Activated CD4-positive, alpha-beta T cell treated with anti-CD3 and anti-CD28 coated beads for 4 hours (primary cell): ENCODE measurements at places on chromosomes 11 and 22.

DNA sequence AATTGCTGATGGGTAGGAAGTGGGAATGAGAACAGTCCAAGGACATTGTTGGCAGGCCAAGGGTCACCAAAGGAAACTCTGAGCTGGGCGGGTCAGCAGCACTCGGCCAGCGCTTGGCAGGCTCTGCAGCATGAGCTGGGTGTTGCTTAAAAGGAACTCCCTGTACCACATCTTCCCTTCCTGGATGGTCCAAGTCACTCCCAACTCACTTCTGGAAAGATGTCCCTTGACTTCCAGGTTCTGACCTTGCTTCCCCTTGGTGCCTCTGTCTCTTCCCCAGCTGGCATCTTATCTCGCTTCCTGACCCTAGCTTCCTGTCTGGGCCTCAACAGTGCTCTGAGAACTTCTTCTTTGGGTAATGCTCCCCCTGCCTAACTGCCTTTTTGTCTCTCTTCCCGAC, 24.8 kb upstream of the SWAP70 start:
- DNase-seq, result no peak

DNA sequence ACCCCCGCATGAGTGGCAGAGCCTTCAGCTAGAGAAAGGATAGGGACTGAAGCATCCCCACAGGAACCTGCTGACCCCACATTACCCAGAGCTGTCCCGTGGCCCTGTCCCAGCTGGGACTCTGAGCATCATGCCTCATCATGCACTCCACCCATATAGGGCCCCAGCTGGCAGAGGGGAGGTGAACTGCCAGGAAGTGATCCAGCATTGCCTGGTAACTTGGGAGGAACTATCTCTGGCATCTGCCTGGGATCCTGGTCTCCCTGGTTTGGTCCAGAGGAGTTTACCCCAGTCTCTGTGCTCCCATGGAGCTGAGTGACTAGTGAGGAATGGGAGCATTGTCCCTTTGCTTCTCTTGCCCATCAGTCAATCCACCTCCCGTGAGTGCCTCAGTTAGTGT, 228.8 kb downstream of the GRIK4 start:
- DNase-seq, result no peak

DNA sequence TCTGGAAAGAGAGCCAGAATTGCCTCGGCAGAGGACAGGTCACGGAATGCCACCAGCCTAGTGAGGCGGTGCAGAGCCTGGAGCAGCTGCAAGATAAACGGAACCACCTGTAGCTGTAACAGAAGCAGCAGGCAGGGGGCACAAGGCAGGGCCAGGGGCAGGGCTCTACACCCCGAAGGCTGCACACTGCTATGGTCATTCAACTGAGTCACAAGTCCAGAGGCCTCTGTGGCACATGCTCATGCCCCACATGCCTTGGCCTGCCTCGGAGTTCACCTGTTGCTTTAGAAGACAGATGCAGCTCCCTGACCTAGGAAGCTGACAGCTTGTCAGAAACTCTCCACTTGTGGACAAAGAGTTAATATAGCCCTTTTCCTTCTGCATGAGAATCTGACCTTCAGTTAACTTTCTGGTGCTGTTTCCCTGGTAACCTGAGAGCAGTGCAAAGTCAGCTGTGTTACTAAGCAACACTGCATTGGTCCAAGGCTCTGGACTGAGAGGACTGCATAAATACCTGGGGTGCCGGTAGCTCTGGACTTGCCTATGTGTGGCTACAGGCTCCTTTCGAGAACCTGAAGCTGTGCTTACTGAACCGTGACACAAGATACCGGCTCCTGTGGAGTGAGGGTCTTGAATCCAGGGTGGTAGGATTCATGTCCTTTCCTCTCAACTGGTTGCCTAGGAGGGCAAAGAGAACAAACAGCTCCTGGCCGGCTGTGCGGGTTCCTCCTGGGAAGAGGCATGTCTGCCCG, 10.5 kb downstream of the COMMD9 start:
- no peak for DNase-seq

DNA sequence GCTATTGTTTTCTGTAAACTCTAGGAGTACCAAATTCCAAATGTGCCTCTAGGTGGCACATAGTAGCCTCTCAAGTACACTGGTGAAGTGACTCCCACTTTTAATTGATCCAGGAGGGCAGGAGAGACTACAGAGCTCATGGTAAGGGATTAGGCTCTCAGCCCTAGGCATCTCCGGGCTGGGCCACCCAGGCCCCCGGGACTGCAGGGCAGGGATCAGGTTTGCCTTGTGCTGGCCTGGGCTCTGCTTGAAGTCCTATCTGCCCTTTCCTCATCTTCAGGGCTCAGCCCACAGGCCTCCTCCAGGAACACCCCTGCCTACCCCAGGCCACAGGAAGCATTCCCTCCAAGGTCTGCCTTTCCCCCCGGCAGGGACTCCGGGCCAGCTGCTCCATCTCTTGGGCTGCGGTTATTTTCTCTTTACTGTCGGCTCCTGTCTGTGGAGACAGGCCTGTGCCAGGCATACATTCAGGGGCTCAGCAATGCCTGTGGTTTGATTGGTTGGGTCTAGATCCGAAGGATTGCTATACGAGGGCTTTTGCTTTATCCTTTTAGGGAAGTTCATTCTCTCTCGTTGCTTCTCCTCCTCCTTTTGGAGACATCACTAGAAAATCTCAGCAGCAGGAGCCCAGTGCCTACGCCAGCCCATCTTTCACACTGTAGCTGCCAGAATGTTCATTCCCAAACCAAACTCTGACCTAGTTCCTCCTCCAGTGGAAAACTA, 32.8 kb downstream of the PARVA start:
- no peak for DNase-seq

- no peak for DNase-seq
These were observed 55.4 kb downstream of the PLEKHA7 start for GRCh38 chr11:16958833-16959232.

DNA sequence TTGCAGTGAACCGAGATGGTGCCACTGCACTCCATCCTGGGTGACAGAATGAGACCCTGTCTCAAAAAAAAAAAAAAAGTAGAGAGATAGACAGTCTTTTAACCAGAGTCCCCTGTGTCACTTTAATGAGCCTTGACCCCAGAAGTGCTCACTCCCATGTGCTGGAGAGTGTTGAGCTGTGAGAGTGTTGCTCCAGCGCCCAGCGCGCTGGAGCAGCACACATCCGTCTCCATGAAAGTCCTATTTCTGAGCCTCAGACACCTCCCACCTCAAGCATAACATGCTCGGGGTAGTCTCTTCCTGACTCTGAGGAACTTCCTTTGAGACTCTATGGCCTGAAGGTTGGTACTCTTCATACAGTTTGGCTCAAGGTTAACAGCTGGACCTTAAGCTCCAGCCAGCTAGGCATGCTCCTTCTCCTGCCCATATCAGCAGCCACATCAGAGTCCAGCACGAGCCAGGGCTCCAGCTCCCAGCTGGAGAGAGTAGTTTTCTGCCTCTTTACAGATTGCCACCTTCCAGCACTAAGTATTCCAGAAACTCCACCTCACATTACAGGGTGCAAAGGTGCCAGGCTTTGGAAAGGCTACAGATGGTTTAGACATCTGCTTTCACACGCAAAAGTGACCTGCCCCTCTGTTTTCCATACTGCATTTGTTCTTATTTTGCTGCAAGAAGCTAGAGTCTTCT, 29.4 kb upstream of the UBASH3B start:
- no peak for DNase-seq

- no peak for DNase-seq
These were observed 27.3 kb downstream of the INCENP start for GRCh38 chr11:62150887-62151736.

GRCh38 chr11:113464416-113464815, 10.8 kb downstream of the DRD2 start:
- DNase-seq, result no peak

DNA sequence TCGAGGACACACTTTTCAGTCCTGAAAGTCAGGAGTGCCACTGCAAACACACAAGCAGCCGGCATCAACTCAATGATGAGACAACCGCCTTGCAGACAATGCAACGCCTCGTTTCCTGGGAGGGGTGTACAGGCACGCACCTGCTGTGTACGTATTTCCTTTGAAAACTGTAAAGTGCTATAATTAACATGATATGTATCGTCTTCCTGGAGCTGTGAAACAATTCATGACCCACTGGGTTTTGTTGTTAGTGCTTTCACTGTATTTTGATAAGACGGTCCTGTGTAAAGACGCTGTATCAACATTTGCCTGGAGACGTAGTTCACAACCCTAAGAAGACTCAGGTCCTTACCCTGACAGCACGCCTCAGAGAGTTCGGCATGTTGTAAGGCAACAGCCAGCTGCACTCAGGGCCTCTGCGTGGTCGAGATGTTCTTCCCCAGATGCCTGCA, 105.7 kb upstream of the ANO1 start:
- no peak for DNase-seq

GRCh38 chr11:102256251-102256650, 61.0 kb upstream of the BIRC3 start:
- no peak for DNase-seq

GRCh38 chr11:127109796-127110480, 109.4 kb upstream of the KIRREL3 start:
- no peak for DNase-seq

DNA sequence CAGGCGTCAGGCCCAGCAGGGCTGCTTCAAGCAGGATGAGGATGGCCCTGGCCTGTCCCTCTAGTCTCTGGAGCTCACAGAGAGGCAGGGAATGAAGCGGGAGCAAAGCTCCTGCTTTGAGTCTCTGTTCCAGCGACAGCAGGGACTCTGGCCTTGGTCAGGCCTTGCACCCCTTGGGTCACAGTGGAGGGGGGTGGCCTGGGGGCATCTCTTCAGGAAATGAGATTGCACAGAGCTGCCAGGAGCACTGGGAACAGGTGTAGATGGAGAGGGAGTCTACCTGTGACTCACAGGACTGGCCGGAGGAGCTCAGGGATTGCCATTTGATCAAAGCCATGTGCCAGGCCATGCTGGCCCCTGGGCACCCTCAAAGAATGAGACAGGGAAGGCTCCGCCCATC, 1.6 kb downstream of the ANO1 start:
- DNase-seq, result no peak

- DNase-seq, result no peak
These were observed 371.1 kb downstream of the DDX10 start for GRCh38 chr11:109036011-109036410.

- no peak for DNase-seq
These were observed 33.7 kb upstream of the MYRF start for GRCh38 chr11:61718621-61719302.

- DNase-seq, result peak; percentile 85
These were observed 557 bp downstream of the RANGAP1 start for GRCh38 chr22:41285441-41285819.

GRCh38 chr11:43925932-43926505, 16.4 kb upstream of the C11orf96 start:
- no peak for DNase-seq

GRCh38 chr11:122093731-122094275, 22.2 kb downstream of the BLID start:
- DNase-seq, result no peak

GRCh38 chr11:61415381-61415780, 14.4 kb downstream of the CPSF7 start:
- no peak for DNase-seq

GRCh38 chr11:130600616-130601015, 152.2 kb downstream of the ADAMTS15 start:
- DNase-seq, result no peak

DNA sequence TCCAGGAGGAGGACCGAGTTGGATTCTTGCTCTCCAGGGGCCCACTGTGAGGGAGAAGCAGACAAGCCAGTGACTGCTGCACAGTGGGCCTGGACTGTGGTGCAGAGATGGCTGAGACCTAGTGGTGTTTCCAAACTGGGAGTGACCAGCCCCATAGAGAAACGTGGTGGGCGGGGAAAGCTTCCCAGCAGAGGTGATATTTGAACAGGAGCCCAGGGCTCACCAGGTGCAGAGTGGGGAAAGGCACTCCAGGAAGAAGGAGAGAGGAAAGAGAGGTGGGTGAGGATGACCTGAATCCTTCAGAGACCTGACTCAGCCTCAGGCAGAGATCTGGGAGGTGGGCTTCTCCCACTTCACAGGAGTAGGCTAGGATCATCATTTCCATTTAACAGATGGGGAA, 52.1 kb upstream of the RASD2 start:
- DNase-seq, result no peak

GRCh38 chr11:7523416-7524210, 9.8 kb downstream of the PPFIBP2 start:
- DNase-seq, result no peak

DNA sequence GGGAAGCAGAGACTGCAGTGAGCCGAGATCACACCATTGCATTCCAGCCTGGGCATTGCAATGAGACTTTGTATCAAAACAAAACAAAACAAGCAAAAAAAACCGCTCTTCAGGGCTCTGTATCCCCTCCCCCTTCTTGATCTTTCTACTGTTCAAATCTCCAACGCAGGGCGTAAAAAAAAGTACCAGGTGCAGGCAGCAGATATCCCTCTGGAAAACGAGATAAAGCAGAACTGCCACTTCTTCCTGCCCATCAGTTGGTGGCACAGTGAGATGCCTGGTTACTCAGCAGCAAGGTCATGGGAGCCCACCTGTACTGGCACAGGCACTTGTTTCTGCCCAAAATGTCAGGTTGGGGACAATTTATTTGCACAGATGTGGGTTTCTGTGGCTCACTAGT, 11.2 kb downstream of the CCS start:
- no peak for DNase-seq

- no peak for DNase-seq
These were observed 90.8 kb upstream of the SHANK2 start for GRCh38 chr11:71342951-71343827.

GRCh38 chr11:14622223-14622954, 21.2 kb upstream of the PDE3B start:
- DNase-seq, result no peak

DNA sequence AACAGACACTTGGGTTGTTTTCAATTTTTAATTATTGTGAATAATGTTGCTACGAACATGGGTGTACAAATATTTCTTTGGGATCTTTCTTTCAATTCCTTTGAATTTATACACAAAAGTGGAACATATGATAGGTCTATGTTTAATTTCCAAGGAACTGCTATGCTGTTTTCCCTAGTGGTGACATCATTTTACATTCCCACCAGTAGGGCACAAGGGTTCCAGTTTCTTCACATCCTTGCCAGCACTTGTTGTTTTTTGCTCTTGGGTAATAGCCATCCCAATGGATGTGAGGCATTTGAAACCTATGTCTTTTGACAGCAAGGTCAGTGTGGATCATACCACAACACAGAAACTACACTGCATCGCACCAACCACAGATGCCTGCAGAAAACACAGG, 41.8 kb upstream of the SCN3B start:
- DNase-seq, result no peak

- DNase-seq, result no peak
These were observed 2.2 kb downstream of the STIM1 start for GRCh38 chr11:3857628-3858027.

GRCh38 chr22:31829505-31829904, 75.7 kb downstream of the DEPDC5 start:
- peak; percentile 12 for DNase-seq

DNA sequence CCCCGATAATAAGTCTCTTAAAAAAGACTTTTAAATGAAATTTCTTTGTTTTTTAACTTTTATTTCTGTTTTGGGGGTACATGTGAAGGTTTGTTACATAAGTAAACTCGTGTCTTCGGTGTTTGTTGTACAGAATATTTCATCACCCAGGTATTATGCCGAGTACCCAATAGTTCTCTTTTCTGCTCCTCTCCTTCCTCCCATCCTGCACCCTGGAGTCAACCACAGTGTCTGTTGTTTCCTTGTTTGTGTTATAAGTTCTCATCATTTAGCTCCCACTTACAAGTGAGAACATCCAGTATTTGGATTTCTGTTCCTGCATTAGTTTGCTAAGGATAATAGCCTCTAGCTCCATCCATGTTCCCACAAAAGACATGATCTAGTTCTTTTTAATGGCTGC, 1.6 kb upstream of the GSTP1 start:
- no peak for DNase-seq

GRCh38 chr11:18312012-18312411, 9.9 kb downstream of the HPS5 start:
- no peak for DNase-seq

- no peak for DNase-seq
These were observed 15.1 kb downstream of the RCN1 start for GRCh38 chr11:32105871-32106560.
